Choroid plexus epithelial cell (primary cell): ENCODE measurements at places on chromosomes 2 and 18.

GRCh38 chr2:191298306-191298705, 53.1 kb downstream of the MYO1B start:
- DNase-seq: peak; percentile 59

GRCh38 chr2:28661589-28662001, 90.0 kb upstream of the PPP1CB start:
- DNase-seq: peak; percentile 99

GRCh38 chr18:21575656-21576055, 24.8 kb downstream of the ESCO1 start:
- no peak for DNase-seq

GRCh38 chr2:52289741-52290140, 1257.8 kb upstream of the NRXN1 start:
- DNase-seq: peak; percentile 40

DNA sequence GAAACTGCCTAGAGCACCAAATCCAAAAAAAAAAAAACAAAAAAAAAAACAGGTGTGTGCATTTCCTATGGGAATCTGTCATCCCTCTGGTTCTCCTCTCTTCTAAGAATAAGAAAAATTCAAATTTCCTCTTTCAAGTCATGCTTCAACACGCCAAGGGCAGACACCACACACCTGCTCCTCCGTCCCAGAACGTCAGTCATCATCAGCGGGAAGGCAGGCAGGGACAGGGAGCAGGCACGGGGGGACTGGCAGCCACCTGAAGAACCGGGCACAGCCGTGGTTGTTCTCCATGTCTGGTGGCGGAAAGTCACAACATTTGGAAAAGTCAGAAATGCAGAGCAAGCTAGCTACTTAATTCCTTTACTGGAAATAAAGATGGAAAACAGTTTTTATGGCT, 214.8 kb downstream of the IKZF2 start:
- no peak for DNase-seq

- DNase-seq: no peak
These were observed 144.9 kb downstream of the TNS1 start for GRCh38 chr2:217857624-217858506.

- no peak for DNase-seq
These were observed 154.0 kb upstream of the NFATC1 start for GRCh38 chr18:79241755-79242154.

DNA sequence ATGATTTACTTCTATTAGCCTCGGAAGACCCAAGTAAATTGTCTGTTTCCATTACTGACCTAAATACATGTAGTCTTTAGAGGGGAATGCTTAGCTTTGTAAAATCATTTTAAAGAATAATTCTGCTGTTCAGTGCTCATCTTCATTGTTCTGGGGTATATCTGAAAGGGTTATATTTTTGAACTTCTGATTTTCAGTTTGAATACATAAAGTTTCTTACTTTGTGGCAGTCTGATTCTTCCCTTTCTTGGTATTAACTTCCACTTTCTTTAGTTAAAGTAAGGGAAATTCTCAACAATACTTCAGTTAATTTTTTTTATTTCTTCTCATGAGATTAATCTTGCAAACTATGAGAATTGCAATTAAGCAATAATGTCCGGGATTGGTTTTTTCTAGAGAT, 148.4 kb downstream of the DOCK10 start:
- DNase-seq: no peak

DNA sequence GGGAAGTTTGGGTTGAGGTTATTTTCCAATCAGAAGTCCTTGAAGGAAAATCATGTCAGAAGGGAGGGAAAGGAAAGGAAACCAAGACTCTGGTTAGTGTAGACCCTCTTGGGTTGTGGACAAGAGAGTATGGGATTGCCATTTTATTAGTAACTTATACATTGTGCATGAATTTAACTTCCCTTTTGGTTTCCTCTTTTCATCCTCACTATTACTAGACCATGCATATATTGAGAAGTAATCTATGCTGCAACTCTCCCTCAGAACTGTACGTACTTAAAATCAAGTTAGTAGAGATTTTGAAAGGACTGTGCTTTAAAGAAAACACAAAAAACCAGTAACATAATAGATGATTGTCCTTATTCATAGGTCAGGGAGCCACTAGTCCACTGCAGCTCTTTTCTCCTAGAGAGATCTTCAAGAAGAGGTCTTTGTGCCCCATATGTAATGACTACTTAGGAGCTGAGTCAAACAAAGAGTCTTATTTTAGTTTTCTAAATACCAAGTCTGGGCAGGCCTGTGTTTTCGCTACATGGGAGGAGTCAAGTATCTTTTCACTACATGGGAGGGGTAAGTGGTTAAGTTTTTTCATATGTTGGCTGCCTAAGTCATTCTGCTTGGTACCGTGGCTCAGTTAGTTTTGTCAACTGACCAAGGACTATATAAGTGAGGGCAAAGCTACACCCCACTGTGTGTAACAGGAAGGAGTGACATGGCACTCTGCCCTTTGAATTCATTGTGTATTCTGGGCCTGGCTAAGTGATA, 25.2 kb upstream of the FAM117B start:
- no peak for DNase-seq

DNA sequence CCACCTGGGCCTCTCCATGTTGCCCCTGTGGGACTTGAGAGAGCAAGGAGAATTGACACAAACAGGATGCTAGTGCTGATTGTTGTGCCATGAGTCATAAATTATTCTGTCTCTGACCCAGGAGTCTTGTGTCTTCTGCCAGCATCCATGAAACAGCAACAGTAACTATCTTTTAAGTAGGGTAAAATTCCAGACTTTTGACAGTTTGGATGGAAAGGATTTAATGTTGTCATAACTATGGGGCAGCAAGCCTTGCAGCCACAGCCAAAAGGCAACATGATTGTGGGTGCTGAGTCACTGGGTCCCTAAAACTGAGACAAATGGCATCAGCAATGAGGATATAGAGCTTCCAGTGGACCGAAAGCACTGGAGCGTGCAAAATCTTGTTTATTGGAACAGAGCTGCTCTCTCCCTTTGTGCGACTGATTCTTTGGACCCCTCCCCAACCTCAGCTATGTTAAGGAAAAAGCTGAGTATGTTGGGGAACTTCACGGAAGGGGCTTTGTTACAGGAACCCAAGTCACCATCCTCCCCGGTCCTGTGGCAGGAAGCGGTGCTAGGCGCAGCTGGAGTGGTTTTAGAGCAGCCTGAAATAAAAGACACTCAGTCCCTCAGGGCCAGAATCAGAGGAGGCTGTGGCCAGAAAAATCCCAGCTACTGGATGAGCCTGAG, 9.6 kb upstream of the ITPRIPL1 start:
- DNase-seq: peak; percentile 80

DNA sequence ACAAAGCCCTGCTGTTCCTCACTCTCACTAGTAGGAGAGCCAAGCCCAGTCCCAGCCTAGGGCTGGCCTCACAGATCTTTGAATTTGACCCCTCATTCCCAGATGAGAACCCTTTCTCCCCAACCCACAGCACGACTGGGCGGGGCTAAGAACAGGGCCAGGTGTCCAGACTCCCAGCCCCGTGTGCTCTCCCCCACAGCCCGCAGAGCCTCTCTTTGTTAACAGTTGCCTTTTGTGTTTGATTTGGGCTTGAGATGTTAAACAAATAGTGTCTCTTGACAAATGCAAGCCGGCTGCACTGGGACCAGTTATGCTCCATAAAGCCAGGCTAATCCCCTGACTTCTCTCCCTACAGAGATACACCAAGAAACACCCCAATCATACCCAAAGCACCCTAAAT, 4.7 kb upstream of the KCNK3 start:
- no peak for DNase-seq

DNA sequence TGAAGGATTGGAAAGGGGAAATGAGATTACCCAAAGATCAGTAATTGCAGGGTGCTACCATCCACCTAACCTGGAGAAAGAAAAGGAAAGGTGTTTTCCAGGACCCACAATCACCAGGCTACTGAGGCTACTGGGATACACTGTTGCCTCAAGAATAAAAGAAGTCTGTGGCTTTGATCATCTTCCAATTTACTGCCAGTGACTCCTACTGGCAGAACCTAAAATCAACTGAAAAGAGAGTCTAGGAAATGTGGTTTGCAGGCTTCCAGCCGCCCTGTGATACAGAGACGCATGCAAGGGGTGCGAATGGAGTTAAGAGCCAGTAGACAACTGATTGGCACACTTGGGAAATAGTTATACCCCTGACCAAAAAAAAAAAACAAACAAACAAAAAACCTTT, 16.6 kb upstream of the TTL start:
- peak; percentile 53 for DNase-seq

GRCh38 chr2:136012315-136012714, 26.9 kb upstream of the DARS1 start:
- no peak for DNase-seq

DNA sequence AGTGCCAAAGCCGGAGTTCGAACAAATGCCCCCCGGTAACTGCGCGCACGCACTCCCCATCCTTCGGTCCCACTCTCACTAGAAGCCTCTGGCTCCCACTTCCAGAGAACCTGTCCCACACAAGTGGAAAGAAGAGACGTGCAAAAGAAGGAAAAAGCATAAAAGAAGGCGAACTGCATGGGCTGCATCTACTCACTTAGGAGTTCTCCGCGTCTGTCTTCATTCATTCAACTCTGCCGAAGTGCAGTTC, 312 bp downstream of the NR4A2 start:
- DNase-seq: no peak

- no peak for DNase-seq
These were observed 42.1 kb downstream of the RRM2 start for GRCh38 chr2:10164601-10165000.

DNA sequence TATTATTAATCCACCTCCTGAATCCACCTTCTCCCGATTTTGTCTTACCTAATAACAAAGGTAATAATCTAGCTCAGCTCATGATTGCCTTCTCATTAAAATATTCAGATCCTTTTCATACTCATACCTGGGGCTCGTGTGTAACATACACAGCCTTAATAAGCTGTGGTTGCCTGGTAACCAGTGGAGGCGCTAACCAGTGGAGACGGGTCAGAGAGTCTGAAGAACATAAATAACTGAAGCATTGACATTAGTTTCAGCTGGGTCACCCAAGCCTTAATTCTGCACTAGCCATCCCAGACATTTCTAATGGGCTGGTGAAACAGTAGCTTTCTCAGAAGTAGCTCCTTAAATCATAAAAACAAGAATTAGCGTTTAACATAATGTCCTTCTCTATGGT, 14.8 kb upstream of the DTNA start:
- no peak for DNase-seq

GRCh38 chr2:24909555-24910177, 10.4 kb downstream of the ADCY3 start:
- no peak for DNase-seq

DNA sequence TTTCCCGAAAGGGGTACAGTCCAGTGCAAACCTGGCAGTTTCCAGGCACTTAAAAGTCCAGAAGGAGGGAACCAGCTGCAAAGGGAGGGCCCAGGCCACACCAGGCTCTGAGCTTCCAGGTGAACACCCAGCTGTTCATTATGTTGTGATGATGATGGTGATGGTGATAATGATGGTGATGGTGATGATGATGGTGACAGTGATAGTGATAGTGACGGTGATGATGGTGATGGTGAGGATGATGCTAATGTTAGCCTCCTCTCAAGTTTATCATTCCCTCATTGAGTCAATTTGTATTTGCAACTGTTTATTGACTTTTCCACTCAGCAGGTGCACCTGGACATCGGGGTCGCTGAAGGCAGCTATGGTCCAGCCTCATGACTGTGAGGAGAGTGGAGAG, 199.4 kb upstream of the ID2 start:
- DNase-seq: no peak

DNA sequence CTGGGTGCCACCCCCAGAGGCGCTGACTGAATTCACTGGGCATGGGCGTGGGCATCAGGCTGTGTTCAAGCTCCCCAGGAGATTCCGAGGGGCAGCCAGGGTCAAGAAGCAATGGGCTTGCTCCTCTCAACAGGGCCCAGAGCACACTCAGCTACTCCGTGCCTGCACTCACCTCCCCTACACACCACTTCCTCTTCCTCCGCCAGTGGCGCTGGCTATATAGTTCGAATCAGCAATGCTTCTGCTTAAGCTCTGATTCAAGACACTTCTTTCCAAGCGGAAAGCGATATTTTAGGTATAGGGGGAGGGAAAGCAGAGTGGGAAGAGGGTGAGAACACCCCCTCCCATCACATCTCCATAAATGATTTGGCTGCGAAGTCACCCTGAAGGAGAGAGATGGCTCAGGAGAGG, 42.1 kb downstream of the CRACDL start:
- DNase-seq: no peak

- peak; percentile 76 for DNase-seq
These were observed 175.1 kb downstream of the GALNT1 start for GRCh38 chr18:35756506-35757117.

GRCh38 chr2:98552499-98553179, 55.7 kb downstream of the COA5 start:
- peak; percentile 68 for DNase-seq

DNA sequence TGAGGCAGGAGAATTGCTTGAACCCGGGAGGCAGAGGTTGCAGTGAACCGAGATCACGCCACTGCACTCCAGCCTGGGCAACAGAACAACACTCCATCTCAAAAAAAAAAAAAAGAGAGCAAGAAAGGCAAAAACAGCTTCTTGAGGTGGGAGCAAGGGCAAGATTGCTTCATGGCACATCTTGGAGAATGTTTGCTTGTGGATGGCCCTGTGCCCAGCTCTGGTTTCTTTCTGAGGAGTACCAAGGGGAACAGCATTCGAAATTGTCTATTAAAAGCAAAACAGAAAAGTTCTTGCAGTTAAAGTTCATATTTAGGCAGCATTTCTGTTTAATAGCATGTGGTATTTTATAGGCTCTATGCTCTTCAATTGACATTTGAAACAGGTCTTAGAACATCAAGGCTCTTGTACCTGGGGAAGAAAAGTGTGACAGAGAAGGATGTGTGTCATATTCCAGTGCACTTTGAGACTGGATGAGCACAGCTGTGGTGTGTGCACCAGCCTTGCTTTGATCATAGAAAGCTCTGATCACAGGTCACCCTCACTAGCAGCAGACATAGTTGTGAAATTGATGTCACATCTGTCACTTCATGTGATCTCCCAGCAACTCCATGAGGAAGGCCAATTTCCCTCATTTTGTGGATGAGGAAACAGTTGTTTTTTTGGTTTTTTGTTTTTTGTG, 154.3 kb downstream of the UXS1 start:
- DNase-seq: no peak

- no peak for DNase-seq
These were observed 33.0 kb upstream of the MFSD2B start for GRCh38 chr2:23976883-23977282.

DNA sequence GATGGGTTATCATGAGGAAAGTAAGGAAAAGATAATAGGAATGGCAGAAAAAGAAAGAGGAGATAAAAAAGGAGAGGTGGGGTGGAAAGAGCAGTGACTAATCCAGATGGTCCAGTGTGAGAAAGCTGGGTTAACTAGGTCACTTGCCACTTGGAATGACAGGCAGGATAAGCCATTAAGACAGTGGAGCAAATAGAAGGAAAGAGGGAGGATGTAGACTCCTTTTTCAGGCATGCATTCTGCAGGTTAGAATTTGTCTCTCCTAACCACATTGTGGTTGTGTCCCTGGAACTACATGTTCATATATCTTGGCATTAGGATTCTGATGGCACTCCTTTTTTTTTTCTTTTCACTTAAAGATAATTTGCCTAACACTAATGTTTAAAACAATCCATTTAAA, 13.4 kb upstream of the NEMP2 start:
- DNase-seq: no peak
